ENCODE measurements at places on chromosomes 2 and 18.

GRCh38 chr18:10141559-10141958 lies 227.7 kb downstream of the VAPA start:
- no peak for DNase-seq

DNA sequence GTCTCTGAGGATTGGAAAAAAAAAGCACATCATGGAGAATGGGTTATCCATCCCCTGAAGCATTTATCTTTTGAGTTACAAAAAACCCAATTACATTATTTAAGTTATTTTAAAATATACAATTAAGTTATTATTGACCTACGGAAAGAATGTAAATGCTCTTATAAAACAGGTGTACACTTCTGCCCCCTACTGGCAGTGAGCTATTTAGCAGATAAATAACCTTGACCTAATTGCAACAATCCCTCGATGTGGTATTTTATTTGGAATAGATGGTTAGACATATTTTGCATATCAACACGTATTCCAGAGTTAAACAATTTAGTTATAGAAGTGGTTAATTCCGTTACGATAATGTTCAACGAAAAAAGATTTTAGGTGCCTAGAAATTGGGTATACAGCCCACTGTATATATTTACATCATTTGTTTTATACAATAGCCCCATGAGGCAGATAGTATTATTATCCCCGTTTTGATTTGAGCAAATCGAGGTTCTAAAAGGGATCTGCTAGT lies 9.1 kb upstream of the DAW1 start:
- DNase-seq, result no peak

GRCh38 chr2:219002395-219003266 lies 9.4 kb upstream of the CRYBA2 start:
- DNase-seq, result peak; percentile 74

GRCh38 chr2:175690113-175690837 lies 311.8 kb downstream of the LNPK start:
- peak; percentile 63 for DNase-seq

DNA sequence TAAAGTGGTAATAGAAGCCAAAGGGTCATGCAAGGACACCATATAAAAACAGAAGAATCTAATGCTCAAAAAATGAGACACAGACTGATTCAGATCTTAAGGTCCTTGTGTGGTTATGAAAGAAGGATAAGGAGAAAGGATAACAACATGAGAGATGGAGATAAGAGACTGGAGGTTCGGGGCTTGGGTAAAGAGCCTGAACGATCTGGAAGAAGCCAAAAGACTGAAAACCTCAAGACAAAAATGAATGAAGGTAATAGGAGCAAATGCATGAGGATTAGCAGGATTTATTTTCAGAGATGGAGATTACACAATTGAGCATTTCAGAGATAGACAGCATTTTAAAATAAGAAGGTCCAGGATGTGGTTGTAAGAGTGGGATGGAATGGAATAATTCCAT lies 26.1 kb downstream of the STK17B start:
- DNase-seq, result no peak

DNA sequence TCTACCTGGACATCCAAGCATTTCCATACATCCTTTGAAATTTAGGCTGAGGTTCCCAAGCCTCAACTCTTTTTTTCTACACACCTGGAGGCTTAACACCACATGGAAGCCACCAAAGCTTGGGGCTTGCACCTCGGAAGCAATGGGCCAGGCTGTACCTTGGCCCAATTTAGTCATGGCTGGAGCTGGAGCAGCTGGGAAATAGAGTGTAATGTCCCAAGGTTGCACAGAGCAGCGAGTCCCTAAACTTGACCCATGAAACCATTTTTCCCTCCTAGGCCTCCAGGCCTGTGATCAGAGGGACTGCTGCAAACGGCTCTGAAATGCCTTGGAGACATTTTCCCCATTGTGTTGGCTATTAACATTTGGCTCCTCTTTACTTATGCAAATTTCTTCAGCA lies 1574.3 kb upstream of the ZEB2 start:
- DNase-seq, result no peak

- DNase-seq, result no peak
These were observed 305.0 kb upstream of the LRP1B start for GRCh38 chr2:142435847-142436246.

DNA sequence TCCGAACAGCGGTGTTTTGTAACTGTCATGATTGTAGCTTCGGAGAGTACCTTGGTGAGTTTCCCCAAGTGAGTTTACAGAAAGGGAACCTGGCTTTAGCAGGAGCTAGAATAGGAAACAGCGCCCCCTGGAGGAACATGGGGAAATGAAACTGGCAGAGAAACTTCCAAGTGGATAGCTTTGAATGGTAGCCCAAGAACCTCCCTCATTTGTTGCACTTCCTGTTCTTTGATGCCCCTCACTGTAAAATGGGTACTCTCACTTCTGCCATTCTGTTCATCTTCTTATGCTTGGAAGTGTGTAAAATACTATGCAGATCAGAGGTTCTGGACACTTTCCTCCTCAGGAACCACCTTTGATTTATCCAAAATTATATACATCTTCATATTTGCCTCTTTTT lies 36.2 kb downstream of the CHST10 start:
- peak; percentile 56 for DNase-seq

- no peak for DNase-seq
These were observed 76.3 kb upstream of the GLS start for GRCh38 chr2:190804182-190804795.

GRCh38 chr2:231720292-231720986 lies 12.1 kb downstream of the PTMA start:
- DNase-seq, result no peak

GRCh38 chr2:10880586-10881321 lies 31.0 kb upstream of the KCNF1 start:
- DNase-seq, result no peak

DNA sequence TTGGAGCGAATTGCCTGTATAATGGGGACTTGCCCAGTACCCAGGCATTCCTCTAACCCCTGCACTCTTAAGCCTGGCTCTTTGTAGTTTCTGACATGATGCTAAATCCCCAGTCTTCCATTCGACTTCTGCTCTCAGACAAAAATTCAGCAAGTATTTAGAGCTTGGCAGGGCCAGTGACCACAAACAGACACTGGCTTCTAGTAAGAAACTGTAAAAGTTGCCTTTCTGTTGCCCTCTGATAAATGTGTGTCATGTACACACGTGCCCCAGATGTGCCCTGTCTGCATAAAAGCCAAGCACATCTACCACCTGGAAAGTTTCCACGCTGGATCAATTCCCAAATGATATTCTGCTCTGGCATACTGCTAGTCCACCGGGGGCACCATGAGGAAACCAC lies 18.0 kb downstream of the PAX3 start:
- DNase-seq, result no peak

GRCh38 chr2:218982586-218983262 lies 2.3 kb downstream of the FEV start:
- DNase-seq, result no peak

- no peak for DNase-seq
These were observed 198.8 kb downstream of the DCDC2C start for GRCh38 chr2:3902131-3902530.

DNA sequence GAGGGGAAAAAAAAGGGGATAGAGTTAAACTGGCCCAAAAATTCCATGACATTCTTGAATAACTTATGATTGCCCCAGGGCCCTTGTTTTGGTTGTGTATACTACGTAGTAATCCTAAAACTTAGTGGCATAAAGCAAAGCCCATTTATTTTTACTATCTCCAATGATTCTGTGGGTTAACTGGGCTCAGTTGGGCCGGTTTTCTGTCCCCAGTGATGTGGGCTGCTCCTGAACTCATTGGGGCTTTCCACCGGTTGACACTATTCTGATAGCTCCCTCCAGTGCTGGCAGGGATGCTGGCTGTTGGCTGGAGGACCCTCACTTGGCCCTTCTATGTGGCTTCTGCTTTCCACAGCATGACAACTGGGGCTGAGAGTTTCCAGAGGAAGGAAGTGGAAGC lies 60.0 kb upstream of the TGIF1 start:
- no peak for DNase-seq

Measured in retina (tissue), 1 donor.